ENCODE measurements at places on chromosomes 3 and 15.

- no peak for DNase-seq
Observed at GRCh38 chr15:62618432-62618831, 424.1 kb upstream of the TPM1 start.

DNA sequence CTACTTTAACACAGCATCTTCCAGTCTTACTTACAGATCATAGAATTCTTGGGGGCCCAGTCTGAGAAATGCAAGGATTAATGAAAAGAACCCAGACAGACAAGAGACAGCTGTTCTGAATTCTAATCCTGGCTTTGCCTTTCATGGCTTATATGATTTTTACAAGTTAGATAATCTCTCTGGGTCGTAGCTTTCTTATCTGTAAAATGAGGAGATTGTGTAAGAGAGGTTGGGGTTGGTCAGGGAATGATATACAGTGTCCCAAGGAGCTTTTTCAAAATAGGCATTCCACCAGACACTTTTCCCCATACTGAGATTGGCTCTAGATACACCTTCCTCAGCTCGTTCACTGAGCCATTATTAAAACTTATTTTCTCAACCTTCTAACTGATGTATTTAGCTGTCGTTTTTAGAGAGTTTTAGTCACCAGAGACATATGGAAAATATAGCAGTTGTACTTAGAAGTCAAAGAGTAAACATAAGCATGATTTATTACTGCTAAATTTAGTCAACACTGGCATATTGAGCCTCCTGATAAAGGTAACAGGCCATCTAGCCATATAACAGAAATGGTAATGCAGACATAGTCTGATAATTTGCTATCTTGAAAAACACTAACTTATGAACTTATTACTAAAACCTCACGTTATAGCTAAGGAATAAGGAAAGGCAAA, 163.0 kb upstream of the MLF1 start:
- DNase-seq = no peak

DNA sequence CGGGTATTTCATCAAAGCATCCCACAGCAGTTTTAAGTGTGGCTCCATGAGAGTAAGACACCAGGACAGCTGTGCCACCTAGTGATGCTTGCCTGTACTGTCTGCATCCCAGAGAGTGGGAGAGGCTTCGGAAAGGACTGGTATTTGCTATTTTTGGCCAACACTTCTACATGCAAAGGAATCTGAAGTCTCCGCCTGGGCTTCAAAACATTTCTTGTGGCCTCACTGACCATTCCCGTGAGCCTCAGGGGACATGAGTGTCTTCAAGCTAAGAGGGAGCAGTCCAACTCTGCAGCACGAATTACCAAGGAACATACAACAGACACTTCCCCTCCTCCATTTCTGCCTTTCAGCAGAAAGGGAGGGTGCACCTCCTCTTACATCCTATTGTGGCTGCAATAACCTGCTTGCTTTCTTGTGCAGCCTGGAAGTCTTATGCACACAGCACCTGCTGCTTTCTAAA, 177.5 kb downstream of the RORA start:
- DNase-seq = peak; percentile 6

- DNase-seq = no peak
Observed at GRCh38 chr3:175356899-175357324, 497.8 kb downstream of the NAALADL2 start.

GRCh38 chr15:85649372-85649771, 145.4 kb downstream of the KLHL25 start:
- DNase-seq = no peak

GRCh38 chr3:138440596-138440995, 6.2 kb downstream of the ESYT3 start:
- DNase-seq = no peak

GRCh38 chr3:51035630-51036029, 349.5 kb upstream of the MANF start:
- no peak for DNase-seq

GRCh38 chr3:58013973-58014649, 5.9 kb downstream of the FLNB start:
- no peak for DNase-seq

GRCh38 chr3:64187065-64187959, 38.0 kb downstream of the PRICKLE2 start:
- no peak for DNase-seq

- DNase-seq = no peak
Observed at GRCh38 chr3:124373524-124373923, 356.7 kb upstream of the UMPS start.

GRCh38 chr15:23564821-23565394, 566 bp upstream of the MKRN3 start:
- no peak for DNase-seq

- peak; percentile 29 for DNase-seq
Observed at GRCh38 chr3:64533617-64534317, 154.0 kb downstream of the ADAMTS9 start.

DNA sequence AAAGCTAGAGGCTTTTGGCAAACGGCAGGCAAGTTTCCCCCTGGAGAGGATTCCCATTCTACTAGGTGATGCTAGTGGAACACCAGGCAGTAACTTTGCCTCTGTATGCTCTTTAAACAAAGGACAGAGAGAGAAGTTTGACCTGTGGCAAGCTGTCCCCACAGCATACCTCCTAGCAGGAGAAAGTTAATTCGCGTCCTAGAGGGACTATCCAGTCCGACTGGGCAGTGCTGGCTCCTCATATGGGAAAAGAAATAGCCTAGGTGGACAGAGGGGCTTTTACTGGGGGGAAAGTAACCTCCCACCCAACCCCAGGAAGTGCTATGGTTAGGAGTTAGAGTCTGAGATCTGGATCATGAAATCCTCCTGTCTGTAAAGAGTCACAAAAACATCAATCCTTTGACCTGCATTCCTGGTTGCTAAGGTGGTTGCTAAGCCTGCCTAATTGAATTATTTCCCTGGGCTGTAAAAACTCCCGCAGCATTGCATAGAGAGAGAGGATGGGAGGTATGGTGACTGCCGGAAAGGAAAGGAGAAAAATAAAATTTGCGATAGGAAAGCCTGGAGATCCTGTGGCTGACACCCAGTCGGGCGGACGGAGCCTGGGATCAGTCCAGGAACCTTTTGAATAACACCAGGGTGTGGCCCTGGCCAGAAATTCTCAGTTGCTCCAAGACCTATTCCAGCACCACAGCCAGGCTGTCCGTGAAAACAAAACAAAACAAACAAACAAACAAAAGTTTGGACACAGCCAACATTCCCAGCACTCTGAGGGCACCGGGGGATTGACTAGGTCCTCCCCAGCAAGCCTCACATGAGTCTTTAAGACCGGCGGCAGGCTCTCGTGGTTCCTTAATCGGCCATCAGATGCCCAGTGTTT, 67.7 kb upstream of the ATP11B start:
- DNase-seq = no peak

DNA sequence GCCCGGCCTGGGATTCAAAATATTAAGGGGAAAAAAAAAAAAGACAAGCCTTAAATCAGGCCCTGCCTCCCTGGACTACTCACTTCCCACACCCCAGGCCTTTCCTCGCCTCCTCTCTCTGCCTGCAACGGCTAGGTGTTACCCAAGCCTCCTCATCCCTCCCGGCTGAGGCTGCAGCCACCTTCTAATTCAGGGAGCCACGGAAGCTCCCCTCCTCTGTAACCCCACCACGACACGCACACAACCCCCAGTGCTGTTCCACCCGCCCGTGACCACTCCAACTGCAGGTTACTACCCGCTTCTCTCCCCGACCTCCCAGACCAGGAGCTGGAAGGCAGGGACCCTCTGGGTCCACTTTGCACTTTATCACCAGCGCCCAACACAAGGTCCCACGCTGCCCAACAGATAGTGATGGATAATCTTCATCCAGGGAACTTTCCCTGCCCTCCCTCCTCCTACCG, 936 bp downstream of the KIF7 start:
- DNase-seq = no peak

- no peak for DNase-seq
Observed at GRCh38 chr15:62835351-62835750, 207.2 kb upstream of the TPM1 start.

- no peak for DNase-seq
Observed at GRCh38 chr3:76826861-76827260, 213.0 kb upstream of the ROBO2 start.

GRCh38 chr3:121963608-121964007, 58.4 kb downstream of the ILDR1 start:
- DNase-seq = no peak

DNA sequence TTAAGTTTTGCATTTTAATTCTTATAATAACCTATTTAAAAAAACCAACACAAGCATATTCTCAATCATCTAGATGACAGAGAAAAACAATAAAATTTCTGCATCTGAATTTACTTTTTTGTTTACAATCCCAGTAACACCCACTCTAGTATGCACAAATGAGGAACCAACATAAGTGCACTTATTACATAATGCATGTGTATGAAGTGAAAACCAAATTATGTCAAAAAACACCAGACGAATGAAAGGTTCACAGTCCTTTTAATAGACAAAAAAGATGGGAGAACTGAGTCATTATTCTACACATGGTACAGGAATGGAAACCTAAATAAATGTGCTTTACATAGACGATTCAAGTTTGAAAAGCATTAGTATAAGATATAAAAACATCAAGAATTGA, 91.7 kb downstream of the NR1I2 start:
- DNase-seq = no peak

DNA sequence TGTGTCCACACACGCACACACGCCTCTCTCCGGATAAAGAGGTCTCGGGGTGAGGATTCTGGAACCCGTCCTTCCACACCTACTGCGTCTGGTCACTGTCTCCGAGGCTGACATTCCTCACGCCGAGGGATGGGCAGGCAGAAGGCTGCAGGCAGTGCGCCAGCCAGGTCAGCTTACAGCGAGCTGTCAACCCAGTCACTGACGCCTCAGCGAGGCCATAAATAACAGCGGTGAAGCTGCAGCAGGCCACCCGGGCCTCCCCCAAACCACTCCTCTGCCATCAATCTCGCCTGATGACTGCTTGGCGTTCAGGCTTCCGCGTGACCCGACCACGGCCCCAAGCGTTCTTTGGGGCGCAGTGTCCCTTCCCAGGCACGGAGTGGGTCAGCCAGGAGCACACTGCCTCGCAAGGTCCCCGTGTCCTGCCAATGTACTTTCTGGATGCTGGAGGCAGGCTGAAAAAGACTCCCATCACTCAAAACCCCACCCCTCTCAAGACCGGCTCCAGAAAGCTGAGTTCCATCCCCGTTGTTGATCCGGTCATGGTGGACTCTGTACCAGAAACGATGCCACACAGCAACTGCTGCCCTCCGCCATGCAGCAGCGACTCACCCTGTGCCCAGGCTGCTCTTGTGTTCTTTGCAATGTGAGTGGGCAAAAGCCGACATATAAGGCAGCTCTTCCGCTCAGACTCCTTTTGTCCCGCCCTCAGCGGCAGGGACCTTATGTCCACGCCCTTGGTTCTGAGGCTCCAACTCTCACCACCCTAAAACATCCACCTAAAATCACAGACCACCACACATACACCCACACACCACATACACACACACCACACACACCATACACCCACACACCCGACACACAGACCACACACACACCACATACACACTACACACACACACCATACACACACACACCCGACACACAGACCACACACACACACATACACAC, 27.1 kb downstream of the CPN2 start:
- no peak for DNase-seq

DNA sequence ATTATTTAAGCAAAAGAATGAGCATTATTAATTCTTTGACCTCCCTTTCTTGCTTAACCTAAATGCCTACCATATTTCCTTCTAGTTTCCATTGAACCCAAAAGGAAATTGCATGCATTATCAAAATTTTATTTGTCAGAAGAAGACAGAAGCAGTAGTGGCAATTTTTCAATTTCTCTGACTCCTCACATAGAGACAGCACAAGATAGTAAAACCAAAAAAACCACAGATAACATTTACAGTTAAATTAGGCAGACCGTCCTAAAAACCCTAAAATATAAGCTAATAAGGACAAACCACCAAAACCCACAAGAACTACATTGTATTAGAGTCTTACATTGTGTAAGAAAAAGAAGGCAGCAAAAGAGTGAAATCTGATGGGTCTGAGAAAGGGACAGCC, 27.1 kb downstream of the GOLGB1 start:
- DNase-seq = no peak

GRCh38 chr15:98330258-98330657, 318.1 kb upstream of the IGF1R start:
- DNase-seq = no peak

GRCh38 chr15:38440353-38441129, 13.4 kb upstream of the FAM98B start:
- peak; percentile 13 for DNase-seq

DNA sequence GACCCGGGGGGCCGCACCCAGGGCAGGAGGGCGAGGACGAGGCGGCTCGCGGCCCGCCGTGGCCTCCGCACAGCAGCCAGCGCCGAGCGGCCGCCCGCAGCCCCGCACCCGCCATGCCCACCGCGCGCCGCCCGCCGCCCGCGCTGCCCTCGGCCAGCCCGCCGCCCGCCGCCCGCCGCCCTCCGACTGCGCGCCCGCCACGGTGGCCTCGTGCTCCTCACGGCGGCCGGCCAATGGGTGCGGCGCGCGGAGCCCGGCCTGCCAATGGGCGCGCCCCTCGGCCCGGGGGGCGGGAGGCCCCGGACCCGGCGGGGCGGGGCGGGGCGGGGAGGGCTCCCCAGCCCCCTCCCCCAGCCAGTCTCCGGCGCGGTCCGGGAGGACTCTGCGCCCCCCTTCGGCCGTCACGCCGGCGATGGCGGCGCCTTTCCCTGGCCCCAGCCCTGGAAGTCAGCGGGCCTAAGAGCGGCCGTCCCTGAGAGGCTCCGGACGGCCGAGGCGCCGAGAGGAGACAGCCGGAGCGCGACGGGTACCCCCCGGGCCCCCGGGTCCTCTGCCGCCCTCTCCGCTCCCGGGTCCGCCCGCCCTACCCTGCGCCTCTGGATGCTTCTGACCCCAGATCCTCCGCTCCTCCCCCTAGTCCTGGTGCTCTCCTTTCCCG, at the start of gene NT5DC2:
TSS of gene NT5DC2 (minus strand) at position 235 of the 658 bp plus-strand sequence. CDS start at position 115, 120 bp downstream.
- peak; percentile 30 for DNase-seq

GRCh38 chr3:136404056-136404455, 153.9 kb downstream of the PCCB start:
- no peak for DNase-seq

DNA sequence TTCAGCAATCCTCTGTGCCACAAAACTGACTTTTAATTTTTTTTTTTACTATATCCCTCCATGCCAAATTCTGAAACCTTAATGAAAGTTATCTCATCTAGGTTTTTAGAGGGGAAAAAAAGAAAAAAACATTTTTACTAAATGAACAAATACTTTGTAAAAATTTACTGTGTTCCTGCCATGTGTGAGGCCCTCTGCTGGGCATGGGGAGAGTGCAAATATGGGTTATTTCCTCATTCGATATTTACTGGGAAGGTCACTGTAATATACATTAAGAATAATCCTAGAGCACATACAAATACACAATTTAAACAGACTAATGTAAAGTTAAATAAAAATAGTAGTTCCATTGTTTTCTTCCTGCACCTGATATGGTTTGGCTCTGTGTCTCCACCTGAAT, 215.0 kb downstream of the GRM7 start:
- no peak for DNase-seq

GRCh38 chr3:179068779-179069530, 2.7 kb downstream of the ZMAT3 start:
- no peak for DNase-seq
